ENCODE measurements at places on chromosomes 12 and 14.

GRCh38 chr14:91167380-91167770 lies 53.5 kb downstream of the DGLUCY start:
- no peak for DNase-seq

- no peak for DNase-seq
Measured at GRCh38 chr12:29229937-29230336, 80.9 kb downstream of the FAR2 start.

GRCh38 chr14:64788706-64789105 lies 84.5 kb downstream of the PLEKHG3 start:
- DNase-seq, result no peak

GRCh38 chr14:90498198-90498597 lies 101.4 kb downstream of the CALM1 start:
- DNase-seq, result no peak

- DNase-seq, result no peak
Measured at GRCh38 chr14:104678901-104679705, 10.3 kb upstream of the INF2 start.

DNA sequence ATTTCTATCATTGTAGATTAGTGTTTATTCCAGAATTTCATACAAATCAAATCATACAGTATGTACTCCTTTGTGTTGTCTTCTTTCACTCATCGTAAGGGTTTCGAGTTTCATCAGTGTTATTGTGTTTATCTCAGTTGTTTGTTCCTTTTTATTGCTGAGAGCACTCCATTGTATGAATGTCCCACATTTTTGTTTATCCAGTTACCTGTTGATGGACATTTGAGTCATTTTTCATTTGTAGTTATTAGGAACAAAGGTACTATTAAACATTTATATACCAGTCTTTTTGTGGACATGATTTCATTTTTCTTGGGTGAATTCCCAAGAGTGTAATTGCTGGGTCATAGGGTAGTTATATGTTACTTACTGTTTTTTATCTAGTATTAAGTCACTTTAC lies 70.0 kb downstream of the BICD1 start:
- DNase-seq, result no peak

GRCh38 chr12:109744026-109744425 lies 30.4 kb downstream of the FAM222A start:
- DNase-seq, result no peak

DNA sequence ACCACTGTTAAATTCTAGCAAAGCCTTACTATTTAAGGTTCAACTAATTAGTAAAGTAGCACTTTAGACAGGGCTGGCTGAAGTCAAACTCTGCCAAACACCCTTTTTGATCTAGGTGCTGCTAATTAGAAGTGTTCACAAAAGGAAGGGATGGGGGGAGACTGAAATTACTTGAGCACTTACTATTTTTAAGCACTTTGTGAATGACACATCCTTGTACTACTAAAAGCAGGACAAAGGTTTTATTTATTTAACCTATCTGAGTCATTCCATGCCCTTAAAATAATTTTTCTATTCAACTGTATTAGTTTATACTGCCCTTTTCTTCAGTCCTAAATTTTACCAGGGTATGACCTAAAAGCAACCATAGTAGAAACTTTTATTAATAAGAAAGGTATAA lies 20.1 kb downstream of the MBIP start:
- DNase-seq, result no peak

DNA sequence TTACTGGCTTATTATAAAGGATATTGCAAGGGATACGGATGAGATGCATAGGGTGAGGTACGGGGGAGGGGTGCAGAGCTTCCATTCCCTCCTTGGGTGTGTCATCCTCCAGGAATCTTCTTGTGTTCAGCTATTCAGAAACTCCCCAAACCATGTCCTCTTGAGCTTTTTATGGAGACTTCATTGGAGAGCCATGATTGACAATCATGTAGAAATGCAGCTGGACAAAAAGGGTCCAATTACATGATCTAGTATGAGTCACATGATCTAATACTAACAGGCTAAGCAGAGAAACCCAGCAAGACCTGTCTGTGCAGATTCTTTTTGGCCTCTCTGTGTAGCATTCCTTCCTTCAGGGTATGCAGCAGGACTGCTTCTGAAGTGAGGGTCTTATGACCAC lies 23.9 kb upstream of the FLVCR2 start:
- no peak for DNase-seq

- no peak for DNase-seq
Measured at GRCh38 chr12:94057262-94058151, 90.9 kb upstream of the PLXNC1 start.
